Fibroblast of skin of abdomen (primary cell): ENCODE measurements at places on chromosomes 2 and 18.

DNA sequence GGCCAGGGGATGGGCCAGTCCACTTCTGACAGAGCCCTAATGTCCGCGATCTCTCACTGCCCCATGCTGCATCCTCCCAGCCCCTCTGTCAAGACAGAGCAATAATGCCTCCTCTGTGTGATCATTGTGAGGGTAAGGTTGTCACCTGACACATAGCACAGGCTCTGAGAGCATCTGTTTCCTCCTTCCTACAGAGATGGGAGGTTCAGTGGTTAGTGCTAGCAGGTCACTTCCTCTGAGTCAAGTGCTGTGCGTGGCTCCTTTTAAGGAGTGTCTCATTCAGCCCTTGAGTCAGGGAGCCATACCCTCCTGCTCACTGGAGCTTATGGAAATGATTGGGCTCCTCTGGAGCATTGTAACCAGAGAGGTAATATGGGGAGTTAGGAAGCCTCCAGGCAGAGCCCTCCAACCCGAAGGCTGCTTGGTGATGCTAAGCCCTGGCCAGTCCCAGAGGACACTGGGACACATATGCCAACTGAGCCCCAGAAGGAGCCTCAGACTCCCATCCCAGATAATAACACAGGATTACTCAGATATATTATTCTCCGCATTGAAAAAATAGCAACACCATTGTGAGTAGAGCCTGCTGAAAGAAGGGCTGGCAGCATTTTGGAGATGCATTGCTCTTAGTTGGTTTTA lies 189.0 kb downstream of the GALNT1 start:
- DNase-seq = no peak

DNA sequence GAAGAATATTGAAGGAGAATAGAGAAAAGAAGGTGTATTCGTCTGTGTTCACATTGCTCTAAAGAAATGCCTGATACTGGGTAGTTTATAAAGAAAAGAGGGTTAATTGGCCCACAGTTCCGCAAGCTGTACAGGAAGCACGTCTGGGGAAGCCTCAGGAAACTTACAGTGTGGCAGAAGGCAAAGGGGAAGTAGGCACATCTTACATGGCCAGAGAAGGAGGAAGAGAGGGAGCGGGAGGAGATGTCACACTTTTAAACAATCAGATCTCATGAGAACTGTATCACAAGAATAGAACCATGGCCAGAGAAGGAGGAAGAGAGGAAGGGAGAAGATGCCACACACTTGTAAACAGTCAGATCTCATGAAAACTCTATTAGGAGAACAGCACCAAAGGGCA lies 159.6 kb upstream of the TPO start:
- no peak for DNase-seq

DNA sequence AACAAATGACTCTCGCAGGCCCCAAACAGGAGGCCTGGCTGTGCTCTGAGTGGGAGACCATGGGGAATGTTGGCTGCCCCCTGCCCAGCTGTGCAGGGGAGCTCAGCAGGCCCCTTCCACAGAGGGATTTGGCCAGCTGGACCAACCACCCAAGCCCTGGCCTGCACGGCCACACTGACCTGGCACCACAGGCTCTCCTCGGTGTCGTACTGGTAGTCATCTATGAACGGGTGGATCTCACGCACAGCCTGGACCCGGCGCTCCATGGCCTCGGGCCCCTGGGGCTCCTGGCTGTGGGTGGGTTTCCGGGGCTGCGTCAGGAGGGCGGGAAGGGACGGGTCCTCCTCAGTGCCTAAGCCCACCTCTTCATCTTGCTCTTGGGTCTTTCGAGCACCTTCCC lies 74.5 kb downstream of the POLR1A start:
- no peak for DNase-seq

- no peak for DNase-seq
These were observed 16.6 kb downstream of the EPHA4 start for GRCh38 chr2:221555494-221555846.

- peak; percentile 74 for DNase-seq
These were observed 31.2 kb downstream of the KIF3C start for GRCh38 chr2:25951071-25951547.

GRCh38 chr2:231222318-231223000 lies 24.0 kb downstream of the ARMC9 start:
- no peak for DNase-seq

DNA sequence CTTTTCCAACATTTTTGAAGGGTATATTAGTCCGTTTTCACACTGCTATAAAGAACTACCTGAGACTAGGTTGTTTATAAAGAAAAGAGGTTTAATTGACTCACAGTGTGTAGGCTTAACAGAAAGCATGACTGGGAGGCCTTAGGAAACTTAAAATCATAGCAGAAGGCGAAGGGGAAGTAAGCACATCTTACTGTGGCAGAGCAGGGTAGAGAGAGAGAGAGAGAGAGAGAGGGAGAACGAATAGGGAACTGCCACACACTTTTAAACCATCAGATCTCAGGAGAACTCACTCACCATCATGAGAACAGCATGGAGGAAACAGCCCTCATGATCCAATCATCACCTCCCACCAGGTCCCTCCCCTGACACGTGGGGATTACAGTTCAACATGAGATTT lies 420.3 kb downstream of the SOCS6 start:
- DNase-seq = no peak

DNA sequence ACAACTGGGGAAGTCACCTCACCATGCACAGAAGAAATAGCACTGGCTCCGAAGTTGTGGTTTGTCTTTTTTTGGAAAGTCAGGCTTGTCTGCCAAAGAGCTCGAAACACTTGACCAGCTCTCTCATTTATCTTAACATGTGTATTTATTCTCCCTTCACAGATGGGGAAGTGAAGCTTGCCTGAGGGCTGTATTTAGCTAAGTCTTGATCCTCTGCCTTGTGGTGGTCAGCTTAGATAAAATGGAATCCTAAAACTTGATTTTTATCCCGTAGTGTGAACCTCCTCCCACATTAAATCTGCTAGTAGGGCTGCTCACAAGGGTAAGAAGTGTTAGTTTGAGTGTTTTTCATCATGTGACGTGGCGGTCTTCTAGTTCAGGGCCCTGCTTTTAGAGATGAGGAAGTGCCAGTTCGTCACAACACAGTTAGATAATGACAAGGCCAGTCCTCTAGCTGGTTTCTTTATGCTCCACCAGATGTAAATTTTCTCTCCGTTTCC lies 89.7 kb downstream of the TMEM247 start:
- peak; percentile 20 for DNase-seq

DNA sequence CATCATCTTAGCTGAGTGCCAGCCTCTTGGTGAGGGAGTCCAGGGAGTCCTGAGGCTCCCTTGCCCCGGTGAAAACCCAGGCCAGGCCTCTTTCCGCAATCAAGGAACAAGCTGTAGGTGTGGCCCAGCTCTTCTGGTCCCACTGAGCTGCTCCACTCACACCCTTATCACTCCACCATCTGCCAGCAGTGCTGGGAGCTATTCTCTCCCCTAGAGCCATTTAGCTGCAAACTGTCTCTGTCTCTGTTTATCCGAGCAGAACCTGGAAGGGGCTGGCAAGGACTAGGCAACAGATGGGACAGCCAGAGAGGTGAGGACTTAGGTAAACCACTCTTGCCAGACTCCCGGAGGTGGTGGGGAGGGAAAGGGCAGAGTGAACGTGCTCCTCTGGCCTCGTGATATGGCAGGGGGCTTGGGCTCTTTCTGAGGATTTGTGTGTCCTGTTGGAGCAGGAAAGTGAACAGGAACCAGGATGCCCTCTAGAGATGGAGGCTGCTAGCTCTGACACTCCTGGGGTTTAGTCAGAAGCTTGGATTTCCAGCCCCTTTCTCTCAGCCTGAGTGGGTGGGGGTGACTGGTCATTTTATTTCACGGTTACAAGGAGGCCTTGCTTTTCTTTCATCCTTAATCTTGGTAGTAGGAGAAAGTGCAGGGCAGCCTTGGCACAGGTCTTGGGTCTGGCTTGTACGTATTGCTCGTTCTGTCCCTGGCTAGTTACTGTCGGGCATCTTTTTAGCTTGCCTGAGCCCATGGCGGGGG lies 19.6 kb downstream of the B3GNT2 start:
- DNase-seq = no peak

GRCh38 chr2:42360890-42361727 lies at the start of gene COX7A2L:
Gene COX7A2L, minus strand, starts transcription at chr2:42361217. Its CDS starts 56 bp downstream, at chr2:42361161.
- peak; percentile 98 for DNase-seq

GRCh38 chr2:239550357-239550756 lies 149.5 kb upstream of the HDAC4 start:
- no peak for DNase-seq

- DNase-seq = peak; percentile 26
These were observed 144.9 kb downstream of the TGIF1 start for GRCh38 chr18:3594760-3595368.

GRCh38 chr2:193141-193671 lies 70.6 kb downstream of the SH3YL1 start:
- peak; percentile 5 for DNase-seq

DNA sequence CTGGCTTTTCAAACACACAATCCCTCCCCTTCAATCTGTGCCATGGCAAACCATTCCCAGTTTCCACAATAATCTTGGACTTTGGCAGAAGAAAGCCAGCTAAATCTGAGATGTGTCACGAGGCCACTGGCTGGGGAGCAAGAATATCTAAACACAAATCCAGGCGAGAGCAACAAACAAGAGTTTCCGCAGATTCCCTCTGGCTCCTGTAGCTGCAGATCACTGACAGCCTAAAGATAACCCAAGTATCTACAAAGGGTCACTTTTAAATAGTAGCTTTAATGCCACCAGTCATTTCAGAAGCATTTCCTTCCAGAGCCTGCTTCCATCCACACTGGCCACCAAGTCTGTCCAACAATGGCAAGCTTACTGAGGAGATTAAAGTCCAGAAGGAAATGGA lies 86.9 kb downstream of the ACVR1 start:
- no peak for DNase-seq

DNA sequence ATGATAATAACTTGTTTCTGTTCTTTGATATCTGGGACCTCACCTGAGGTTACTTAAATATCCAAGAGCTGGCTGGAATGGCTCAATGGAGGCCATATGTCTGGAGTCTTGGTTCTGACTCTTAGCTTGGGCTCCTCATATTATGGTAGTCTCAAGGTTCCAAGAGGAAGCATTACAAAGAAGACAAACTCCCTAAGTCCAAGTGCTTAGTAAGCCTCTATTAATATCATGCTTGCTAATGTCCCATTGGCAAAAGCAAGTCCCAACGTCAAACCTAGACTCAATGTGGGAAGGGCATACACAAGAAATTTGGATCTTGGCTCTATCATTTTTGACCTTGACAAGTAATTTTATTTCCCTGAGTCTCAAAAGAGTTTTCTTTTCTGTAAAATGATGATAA lies 49.2 kb upstream of the SPOPL start:
- DNase-seq = no peak

DNA sequence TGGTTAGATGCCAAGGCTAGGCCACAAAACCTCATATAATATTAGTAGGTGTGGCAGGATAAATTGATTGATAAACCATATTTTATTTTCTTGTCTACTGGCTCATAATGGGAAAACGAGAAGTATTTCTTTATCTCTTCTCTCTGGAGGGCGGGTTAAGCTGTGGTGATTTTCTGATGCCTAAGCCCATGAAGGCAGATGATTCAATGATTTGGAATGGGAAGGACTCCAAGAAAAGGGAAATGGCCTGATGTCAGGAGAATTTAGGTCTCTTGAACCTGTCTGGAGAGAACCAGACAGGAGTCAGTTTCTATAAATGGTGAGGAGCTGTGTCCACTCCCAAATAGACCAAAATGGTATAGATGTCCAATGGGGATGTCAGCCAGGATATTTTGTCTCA lies 18.7 kb upstream of the MAP4K3 start:
- DNase-seq = peak; percentile 45

DNA sequence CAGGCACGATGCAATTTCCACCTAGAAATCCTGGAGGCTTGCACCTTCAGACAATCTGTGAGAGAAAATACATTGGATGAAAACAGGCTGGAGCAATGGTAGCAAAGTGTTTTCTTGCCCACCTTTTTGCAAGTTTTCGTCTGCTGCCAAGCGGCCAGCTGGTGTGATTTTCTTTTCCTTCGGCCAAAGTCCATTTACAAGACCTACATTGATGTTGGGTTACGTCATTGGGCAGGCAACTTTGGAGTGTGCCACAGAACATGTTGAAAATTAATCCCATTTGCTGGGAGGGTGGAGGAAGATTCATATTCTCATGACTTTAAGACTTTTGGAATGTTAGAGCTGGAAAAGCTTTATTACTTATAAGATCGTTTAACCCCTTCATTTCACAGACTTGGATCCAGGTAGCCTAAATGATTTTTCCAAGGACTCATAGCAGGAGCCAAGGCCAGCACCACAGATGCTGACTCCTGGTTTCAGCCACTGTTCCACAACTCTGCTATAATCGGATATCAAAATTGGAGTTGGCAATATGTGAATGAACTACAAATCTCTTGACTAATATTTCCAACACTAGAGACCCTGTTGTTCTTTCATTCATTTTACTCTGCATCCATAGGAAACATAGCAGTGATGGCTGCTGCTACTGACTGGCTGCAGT lies 352.1 kb downstream of the RND3 start:
- no peak for DNase-seq

GRCh38 chr18:40243607-40244006 lies 1711.4 kb upstream of the PIK3C3 start:
- peak; percentile 52 for DNase-seq

- no peak for DNase-seq
These were observed 46.1 kb downstream of the YES1 start for GRCh38 chr18:765764-766549.

- DNase-seq = no peak
These were observed 739.3 kb upstream of the GCFC2 start for GRCh38 chr2:76450024-76450475.

DNA sequence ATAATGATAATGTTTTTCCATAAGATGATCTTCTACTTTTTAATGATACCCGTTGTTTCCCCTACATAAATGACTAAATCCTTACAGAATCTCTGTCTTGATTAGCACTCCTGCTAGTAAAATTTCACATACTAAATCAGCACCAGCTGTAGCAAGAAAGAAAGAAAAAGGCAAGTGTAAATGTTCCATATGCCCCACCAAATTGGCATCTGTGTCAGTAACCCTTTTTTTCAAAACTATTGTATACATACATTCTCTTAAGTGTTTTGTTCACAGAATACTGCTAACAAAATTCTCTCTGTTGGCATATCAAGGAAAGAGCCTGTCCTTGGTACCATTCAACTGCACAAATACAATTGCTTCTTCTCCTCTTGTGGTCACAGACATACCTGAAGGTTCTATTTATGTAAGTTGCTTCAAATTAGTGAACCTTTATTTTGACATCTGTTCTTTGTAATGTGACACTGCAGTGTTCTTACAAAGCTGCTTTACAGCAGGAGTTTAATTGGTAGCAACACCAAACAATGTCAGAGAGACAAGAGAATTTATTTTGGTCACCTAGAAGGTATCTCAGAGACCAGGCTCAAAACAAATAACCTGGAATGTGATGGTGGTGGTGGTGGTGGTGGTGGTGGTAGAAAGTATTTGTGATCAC lies 641.9 kb downstream of the ZEB2 start:
- peak; percentile 8 for DNase-seq

DNA sequence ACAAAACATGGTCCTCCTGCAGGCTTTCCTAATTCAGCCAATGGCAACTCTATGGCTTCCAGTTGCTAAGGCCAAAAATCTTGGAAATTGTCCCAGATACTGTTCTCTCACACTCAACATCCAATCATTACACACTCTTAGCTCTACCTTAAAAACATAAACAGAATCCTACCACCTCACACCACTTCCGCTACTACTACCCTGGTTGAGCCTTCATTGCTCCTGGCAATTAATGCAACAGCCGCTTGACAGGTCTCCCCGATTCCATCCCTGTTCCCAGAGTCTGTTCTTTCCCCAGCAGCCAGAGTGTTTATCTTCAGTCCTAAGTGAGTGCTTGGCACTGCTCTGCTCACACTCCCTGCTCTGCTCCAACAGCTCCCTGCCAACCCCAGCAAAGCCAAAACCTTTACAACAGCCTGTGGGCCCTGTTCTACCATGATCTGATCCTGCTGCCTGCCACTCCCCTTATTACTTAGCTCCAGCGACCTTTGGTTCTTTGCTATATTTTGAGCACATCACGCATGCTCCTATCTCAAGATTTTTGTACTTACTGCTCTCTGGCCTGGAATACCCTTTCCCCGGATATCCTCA lies 67.5 kb upstream of the AMMECR1L start:
- DNase-seq = no peak
